ENCODE measurements at places on chromosomes 11 and 22. TPM values are rescaled to one million over a fixed set of nuclear protein-coding genes. Genes with fewer than 3 reads are reported as not detected.

Gene TREH
- total RNA-seq: not detected

DNA sequence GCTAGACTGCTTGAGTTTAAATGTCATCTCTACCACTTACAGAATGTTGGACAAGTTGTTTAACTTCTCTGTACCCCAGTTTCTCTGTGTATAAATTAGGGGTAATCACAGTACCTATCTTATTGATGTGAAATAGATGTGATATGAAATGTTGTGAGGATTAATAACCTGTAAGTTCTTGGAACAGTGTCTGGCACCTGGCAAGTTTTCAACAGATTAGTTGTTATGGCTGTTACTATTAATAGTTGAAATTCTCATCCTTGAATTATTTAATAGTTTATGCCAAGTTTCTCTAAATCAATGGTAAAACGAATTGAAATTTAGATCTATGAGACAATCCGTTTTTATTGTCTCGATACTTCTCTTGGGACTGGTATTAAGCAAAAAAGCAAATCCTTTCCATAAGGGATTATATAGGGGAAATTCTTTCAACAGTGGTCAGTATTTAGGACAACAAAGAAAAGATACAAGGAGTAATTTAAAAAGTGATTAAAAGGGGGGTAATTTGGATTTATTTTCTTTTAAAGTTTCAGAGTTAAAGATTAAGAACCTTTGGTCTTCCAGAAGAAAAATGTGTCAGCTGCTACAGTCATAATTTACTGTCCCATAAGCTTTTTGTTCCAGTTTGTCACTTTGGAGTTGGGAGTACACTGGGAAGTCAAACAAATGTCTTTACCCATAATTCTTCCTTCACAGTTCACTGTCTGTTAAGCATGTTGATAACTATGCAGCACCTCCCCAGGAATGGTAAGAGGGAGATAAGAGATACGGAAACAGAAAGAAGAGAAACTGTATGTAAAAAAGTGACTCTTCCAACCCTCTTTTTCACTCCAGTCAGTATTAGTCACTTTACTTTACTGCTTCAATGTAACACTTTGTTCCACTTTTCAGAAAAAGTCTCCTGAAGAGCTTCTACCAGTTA is 13.2 kb downstream of the PDE3B start:
- DNase-seq: no peak

- DNase-seq: no peak
Observed at GRCh38 chr22:33831207-33831606, 89.1 kb downstream of the LARGE1 start.

Gene LINC01488
- 0.06 TPM for total RNA-seq
